Kidney glomerular epithelial cell (primary cell): ENCODE measurements at places on chromosomes 1 and 21.

DNA sequence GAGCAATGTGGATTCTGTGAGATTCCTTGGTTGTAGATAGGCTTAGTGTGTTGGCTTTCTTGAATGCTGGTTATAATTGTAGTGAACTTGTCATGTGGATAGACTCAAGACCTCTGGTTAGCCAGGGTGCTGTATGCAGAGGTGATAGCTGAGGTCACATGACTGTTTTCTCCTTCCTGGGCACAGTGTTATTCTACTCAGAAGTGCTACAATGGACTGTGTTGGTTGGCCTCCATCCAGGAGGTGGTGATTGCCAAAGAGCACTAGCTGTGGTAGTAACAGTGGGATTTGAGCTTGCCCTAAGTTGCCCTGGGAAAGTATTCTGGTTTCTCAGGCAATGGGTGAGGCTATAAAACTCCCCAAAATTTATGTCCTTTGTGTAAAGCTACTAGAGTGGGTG is 71.6 kb downstream of the SH3BGR start:
- DNase-seq, result no peak

DNA sequence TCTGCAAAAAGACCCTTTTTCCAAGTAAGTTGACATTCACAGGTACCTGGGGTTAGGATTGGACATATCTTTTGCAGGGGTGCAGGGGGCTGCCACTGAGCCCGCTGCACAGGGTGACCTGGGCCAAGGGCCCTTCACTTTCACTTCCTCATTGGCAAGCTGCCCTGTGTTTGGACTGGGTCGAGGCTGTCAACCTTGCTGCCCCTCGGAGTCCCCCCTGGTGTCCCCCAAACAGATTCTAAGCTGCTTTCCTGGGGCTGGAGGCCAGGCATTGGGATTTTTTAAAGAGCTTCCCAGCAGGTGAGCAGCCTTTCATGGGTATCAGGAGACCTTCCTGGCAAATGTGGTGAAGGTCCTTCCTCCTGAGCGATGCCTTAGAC is 7.9 kb upstream of the UMODL1 start:
- DNase-seq, result no peak

DNA sequence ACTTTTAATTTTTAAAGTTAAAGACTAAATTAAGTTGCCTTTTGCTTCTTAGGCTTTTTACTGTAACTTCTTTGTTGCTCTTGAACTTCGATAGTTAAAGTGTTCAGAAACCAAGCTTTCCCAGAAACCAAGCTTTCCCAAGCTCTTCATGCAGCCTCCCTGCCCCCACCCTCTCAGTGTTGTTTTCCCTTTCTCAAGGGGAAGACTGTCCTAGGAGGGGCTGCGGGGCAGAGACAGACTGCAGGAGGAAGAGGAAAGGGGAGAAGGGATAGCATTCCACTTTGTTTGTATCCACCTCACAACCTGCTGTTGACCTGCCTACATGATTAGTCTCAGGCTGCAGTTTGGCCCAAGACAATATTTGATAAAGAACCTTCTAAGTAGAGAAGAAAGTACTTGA is 39.0 kb upstream of the DIPK1A start:
- DNase-seq, result no peak

DNA sequence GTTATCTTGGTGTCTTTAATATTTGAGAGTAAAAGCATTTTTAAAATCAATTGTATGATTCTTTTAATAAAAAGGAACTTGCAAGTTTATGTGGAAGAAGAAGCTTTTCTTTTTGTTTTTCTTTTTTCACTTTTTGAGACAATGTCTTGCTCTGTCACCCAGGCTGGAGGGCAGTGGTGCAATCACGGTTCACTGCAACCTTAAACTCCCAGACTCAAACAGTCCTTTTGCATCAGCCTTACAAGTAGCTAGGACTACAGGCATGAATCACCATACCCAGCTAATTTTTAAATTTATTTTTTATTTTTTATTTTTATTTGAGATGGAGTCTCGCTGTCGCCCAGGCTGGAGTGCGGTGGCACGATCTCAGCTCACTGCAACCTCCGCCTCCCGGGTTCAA is 34.1 kb downstream of the CMPK1 start:
- no peak for DNase-seq

- DNase-seq, result no peak
Observed at GRCh38 chr1:52855584-52855983, 13.0 kb downstream of the ZYG11A start.

- no peak for DNase-seq
Observed at GRCh38 chr1:29454616-29455380, 218.5 kb downstream of the PTPRU start.

DNA sequence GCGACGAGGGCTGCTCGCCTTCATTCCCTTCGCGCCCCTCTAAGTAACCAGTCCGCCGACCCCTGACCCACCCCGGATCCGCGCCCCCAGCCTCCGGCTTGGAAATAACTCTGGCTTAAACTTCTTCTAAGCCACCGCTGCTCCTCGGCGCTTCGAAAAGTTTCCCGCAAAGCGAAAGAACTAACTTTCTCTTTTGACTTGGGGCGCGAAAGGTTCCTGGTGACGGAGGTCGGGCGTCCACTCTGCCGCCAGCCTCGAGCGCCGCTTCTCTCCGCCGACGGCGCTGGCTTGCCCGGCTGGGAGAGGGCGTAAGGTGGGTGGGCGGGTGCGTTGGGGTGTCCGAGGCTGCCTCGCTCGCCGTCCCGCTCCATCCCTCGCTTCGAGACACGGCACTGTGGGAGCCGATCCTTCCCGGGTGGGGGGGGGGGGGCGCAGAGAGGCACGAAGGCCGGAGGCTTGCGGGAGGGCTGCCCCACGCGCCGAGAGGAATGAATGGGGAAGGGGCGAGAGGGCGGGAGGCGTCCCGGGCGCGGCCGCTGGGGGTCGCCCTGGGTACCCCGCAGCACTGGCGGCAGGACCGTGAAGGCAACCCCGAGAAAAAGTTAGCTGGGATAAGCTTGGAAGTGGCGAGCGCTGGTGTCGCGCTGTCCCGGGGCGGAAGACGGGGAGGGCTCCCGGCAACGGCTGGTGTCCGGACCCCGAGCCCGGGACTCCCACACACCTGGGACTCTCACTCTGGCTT is 569 bp downstream of the ATF3 start:
- DNase-seq, result no peak

DNA sequence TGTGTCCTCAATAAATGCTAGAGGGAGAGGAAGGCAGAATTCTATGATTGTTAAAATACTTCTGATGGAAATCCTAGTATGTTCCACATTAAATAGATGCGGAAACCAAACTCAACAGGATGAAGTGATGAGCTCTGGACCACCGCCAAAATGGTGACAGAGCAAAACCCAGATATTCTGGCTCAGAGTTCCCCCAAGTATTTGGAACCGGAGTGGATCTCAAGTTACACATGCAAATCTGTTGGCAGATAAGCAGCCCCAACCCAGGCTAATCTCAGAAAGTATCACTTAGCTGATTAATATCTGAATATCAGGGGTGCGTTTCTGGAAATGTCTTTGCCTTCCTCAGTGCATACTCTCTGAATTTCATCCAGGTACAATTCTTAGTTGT is 17.4 kb upstream of the GRHL3 start:
- no peak for DNase-seq

DNA sequence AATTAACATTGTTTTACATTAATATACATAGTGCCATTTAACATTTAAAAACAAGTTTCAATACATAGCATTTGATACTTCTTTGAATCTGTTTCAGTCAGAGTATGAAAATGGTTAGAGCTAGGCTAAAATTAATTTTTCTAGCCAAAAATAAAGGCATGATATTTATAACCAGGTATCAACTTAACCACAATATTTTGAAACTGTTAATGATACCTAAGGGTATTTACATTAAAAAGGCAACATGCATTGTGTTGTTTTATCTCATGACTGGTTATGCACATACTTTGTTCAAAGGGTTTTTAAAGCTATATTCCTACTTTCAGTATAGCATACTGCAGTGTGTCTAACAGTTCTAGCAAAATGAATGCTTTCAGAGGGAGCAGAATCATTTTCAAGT is 130.0 kb downstream of the HS2ST1 start:
- DNase-seq, result no peak

DNA sequence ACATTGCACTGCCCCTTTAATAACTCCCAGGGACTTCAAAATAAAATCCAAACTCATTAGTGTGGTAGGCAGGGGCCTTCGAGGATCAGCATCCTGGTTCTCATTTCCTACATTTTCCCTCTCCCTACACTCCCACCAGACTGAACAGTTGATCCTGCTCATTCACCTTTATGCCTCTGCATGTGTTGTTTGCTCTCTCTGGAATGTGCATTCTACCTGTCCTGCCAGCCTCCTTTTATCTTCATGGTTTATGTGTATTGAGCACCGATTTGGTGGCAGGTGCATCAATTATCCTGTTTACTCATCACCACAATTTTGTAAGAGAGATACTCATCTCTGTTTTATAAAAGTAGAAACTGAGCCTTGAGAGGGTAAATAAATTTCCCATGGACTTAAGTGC is 125.0 kb downstream of the ADSS2 start:
- DNase-seq, result no peak

DNA sequence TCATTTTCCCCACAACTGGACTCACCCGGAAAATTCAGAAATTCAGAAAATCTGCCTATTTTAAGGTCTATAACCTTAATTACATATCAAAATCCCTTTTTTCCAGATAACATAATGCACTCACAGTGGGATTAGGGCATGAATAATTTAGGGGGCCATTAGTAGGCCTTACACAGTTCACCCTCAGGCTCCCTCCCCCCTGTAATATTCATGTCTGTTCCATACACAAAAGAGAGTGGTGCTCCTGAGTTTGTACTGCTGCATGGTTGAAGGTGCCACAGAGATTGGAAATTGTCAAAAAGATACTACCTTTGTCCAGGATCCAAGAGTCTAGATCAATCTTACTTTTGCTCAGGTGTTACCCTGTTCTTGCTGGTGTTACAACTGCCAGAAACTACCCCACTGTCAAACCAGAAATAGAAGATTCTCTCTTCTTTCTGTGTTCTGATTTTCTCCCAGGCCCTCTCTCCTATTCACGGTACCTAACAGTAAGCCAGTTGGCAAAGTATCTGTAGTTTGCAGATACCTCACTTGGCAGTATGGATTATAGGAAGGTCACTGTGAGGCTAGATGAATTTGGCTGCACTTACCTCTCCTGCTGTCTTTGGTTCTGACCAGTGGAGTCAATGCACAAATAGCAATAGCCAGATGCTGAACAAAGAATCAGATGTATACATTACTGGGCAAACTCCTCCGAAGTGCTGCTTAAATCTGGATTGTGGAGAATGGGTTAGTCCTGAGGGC is 53.2 kb downstream of the C1orf198 start:
- DNase-seq, result no peak

DNA sequence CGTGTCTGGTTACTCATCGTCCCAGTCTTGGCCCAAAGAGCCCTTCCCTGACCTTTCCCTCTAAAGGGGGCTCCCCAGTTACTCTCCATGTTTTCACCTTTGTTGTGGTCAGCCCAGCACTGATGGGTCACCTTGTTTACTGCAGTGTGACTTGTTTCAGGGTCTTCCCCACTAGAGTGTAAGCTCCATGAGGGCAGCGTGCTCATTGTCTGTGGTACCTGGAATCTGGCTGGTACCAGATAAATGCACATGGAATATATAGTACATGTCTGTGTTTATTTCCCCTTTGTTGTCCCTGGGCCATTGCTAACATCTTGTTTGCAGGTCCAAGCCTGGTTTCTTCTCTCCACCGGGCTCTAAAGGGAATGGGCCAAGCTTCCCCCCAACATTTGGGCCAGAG is 22.7 kb upstream of the TENT5B start:
- no peak for DNase-seq

DNA sequence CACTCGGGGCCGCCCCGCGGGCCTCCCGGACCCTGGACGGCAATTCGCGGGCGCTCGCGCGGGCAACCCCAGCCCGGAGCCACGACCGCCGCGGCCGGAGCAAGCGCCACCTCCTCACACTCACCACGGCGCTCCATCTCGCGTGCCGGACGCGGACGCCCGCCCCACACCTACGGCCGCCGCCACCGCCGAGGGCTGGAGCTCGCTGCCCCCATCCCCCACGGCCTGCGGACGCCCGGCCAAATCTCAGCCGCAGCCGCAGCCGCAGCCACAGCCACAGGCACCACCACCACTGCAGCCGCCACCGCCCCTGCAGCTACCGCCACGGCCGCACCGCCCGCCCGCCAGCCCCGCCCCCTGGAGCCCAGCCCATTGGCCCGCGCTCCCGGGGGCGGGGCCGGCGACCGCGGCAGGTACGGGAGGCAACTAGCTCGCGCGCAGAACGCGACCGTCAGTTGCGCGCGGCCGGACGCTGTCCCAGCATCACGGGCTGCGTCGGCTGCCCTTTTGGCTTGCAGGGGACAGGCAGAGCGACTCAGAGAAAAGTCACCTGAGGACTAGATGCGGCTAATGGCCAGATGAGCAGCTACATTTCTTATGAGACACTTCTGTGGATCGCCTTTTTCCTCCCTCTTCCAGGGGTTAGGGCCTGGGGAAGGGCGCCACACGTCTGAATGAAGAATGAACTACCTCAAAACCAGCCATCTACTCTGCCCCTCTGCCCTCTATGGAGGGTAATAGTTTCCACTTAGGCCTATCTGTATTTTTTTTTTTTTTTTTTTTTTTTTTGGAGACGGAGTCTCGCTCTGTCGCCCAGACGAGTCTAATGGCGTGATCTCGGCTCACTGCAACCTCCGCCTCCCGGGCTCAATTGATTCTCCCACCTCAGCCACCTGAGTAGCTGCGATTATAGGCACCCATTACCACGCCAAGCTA is at the start of gene ARHGAP29:
ARHGAP29 (minus strand) TSS at position 294 of the 936 bp plus-strand sequence. CDS start 5,973 bp downstream, outside the sequence.
- no peak for DNase-seq

GRCh38 chr1:29825941-29826415 is 589.7 kb downstream of the PTPRU start:
- no peak for DNase-seq

- no peak for DNase-seq
Observed at GRCh38 chr21:8990326-8991087, 1530.9 kb upstream of the TPTE start.

- DNase-seq, result no peak
Observed at GRCh38 chr1:227934476-227935313, 13.0 kb downstream of the WNT9A start.

DNA sequence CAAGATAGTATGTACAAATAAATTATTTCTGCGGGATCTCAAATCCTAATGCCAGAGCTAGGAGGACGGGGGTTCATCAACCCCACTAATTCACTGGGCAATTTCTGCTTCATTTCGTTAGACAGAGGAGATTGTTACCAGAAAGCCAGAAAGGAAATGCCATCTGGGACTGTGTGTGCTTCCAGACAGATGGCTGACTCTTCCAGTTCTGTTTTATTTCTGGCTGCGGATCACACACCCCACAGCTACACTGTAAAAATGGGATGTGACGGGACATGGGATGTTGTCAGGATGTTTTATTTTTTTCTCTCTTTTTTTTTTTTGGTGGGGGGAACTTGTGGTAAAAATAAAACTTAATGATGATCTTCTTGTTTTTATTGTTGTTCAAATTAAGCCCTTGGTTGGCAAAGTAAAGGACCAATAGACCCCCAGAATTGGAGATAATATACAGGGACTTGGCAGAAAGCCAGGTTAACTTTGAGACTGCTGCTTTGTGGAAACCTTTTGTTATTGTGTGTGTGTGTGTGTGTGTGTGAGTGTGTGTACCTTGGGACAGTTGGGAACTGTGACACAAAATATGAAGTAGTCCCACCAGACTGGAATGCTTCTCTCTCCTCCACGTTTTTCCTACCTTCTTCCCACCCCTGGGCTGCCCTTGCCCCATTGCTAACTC is 114.5 kb downstream of the NUF2 start:
- no peak for DNase-seq
